Activated naive CD8-positive, alpha-beta T cell treated with anti-CD3 and anti-CD28 coated beads, Interleukin-2, amount 10 ng/mL, durations not matched to agents 7 days and 5 days (primary cell): ENCODE measurements at places on chromosomes 4 and X. TPM values are rescaled to one million over a fixed set of nuclear protein-coding genes. Genes with fewer than 3 reads are reported as not detected.
A peak's percentile ranks its signal among the peaks of the same experiment; 100 is the strongest.

DNA sequence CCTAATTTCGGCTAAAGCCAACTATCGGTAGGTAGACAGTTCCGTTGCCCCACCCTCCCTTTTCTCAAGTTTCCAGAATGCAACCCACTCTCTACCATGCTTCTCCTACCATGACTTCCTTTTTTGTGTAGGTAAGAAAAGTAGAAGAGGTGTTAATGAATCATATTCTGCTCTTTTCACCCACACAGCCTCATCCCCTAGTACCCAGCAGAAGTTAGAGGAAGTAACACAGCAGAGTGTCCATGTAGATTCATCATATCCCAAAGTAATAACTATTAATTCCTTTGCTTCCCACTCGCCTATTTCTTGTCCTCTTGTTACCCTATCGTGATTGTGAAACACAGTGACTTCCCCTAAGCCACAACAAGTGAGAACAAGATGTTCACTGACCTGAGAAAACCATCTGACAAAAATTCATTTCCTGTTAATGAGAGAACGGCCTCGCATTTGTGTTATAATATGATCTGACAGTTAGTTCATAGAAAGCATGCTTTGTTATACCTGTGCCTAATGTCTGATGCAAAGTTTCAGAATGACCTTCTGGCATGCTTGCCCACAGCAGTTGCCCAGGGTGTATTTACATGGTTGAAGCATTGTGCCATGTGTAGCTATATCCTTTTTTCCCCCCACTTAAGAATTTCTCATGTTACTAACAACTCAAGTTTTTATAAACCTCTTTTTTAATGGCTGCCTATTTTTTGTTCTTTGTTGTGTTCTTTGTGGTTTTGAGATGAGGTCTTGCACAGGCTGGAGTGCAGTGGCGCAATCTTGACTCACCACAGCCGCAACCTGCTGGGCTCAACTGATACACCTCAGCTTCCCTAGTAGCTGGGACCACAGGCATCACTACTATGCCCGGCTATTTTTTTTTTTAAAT, 185.6 kb downstream of the RAP1GDS1 start:
- H3K27ac ChIP-seq = peak overlapping the region; percentile 95
- peaks cover 31% of the 10 kb centered on the region for H3K36me3 ChIP-seq
- peak; percentile 67 for DNase-seq
- H3K4me1 ChIP-seq = peaks cover 37% of the 10 kb centered on the region

- no peaks in the 10 kb centered on the region for H3K36me3 ChIP-seq
- H3K27me3 ChIP-seq = no peaks in the 10 kb centered on the region
- H3K4me1 ChIP-seq = no peaks in the 10 kb centered on the region
- no peak for DNase-seq
Observed at GRCh38 chr4:85826060-85826678, 351.2 kb downstream of the ARHGAP24 start.

- H3K27me3 ChIP-seq = peaks cover 6% of the 10 kb centered on the region
- no peak for DNase-seq
- no peak overlapping the region for H3K27ac ChIP-seq
- no peak overlapping the region for H3K4me3 ChIP-seq
- peaks cover 3% of the 10 kb centered on the region for H3K4me1 ChIP-seq
Observed at GRCh38 chr4:145545538-145546174, 64.0 kb downstream of the SMAD1 start.

The NWD2 gene
- not detected for total RNA-seq

The AKAP4 gene
- not detected for total RNA-seq

DNA sequence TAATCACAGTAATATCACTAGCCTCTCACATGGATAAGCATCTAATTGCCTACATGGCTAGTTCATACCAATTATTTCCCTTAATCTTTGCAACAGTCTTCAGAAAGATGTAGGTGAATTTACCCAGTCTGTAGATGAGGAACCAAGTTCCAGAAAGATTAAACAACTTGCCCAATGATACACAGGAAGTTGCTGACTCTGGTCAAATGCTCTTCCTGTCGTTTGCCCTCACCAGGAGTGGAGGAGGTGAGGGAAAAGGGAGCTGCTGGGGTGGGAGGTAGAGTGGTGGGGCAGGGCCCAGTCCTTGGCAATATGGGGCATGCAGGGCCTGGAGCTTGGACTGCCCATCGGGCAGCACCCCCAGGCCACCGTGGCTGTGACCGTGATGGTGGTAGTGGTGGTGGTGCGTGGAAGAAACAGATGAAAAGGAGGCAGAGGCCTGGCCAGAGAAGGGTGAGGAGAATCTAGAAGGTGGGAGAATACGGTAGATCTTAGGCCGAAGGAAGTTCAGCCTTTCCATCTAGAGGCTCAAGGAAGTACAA, 2.3 kb upstream of the KDM5C start:
- H3K27ac ChIP-seq = peak overlapping the region; percentile 69
- H3K36me3 ChIP-seq = peaks cover 7% of the 10 kb centered on the region
- peaks cover 21% of the 10 kb centered on the region for H3K4me1 ChIP-seq
- H3K27me3 ChIP-seq = peaks cover 8% of the 10 kb centered on the region
- H3K4me3 ChIP-seq = peak overlapping the region; percentile 17
- DNase-seq = no peak

DNA sequence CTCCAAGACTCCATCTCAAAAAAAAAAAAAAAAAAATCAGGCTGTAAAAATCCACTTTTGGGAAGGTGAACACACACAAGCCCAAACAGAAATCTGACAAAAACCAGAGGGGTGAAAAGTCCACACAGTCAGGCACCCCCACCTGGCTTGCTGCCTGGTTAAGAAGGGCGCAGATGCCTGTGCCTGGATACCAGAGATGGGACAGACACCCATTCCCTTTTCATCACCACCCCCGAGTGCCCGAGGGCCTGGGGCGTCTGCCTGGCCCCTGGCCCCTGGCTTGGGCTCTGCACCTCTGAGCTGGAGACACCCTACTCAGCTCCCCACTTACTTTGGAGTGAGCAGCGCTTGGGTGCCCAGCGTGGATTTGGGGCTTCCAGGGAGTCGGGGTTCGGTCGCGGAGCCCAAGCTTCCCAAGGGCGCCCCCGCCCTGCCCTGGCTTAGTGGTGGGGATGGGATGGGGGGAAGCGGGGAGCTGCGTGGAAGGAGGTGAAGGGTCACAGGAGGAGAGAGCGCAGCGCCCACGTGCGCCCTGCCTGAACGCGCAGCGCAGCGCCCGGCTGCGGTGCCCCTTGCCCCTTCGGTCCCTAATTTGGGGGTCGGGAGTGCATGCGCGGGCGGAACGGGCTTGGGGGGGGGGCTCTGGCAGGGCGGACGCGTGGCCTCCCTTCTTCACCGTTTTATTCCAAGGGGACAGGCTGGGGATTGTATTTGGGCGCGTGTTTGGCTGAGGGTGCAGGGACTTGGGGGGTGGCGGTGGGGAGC, 11.3 kb downstream of the SHOX start:
- peaks cover 1% of the 10 kb centered on the region for H3K4me1 ChIP-seq
- no peaks in the 10 kb centered on the region for H3K36me3 ChIP-seq
- no peak overlapping the region for H3K27ac ChIP-seq
- DNase-seq = no peak
- no peak overlapping the region for H3K4me3 ChIP-seq

DNA sequence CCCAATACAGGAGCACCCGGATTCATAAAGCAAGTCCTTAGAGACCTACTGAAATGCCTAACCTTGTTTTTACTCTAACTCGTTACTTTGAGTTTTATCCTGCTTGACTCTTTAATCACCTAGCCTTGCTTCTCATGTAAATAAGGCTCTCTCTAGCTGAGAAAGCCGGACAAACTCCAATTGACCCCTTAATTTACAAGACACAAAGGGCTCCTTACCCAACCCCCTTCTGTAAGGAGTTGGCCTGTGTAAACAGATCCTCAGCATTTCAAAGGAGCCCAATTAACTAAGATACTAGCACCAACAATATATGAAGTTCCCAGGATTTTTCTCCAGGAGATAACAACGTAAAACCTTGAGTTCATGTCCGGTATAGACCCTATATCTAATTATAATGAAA, 61.7 kb downstream of the CT47B1 start:
- H3K27ac ChIP-seq = no peak overlapping the region
- no peaks in the 10 kb centered on the region for H3K36me3 ChIP-seq
- H3K4me3 ChIP-seq = no peak overlapping the region
- peaks cover 2% of the 10 kb centered on the region for H3K27me3 ChIP-seq
- no peaks in the 10 kb centered on the region for H3K4me1 ChIP-seq
- no peak for DNase-seq
